NCI-H2171 treated with DMSO at 0.1 percent for 48 hours (cell line): ENCODE measurements at places on chromosomes 1 and 21.

GRCh38 chr21:23664193-23664694 lies 1943.0 kb downstream of the MRPL39 start:
- no peak for DNase-seq

DNA sequence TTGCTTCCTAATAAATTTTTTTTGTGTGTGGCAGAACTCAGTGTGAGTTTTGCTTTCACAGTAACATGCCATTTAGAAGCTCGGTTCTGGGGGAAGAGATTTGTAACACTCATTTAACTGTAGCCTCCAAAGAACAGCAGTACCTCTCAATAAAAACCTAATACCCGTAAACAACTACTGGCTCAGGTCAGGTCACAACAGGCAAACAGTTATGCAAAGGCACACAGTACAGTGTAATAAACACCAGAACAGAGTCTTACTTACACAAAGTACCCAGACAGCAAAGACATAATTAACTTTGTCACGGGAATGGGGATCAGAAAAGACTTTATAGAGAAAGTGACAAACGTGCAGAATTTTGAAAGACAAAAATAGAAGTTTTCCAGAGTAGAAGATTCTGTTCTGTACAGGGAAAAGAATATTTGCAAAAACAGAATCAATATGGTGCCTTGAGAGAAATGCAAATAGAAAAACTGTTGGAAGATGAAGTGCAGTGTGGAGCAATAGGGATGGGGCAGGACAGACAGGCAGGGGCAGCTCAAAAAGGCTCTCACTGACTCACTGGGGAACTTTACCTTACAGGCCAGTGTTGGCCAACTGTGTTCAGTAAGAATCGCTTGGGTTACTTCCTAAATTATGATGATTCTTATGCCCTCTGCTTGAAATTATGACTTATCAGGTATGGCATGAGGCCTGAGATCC lies 38.8 kb downstream of the EGLN1 start:
- peak; percentile 46 for DNase-seq

GRCh38 chr1:7643530-7643929 lies 127.6 kb upstream of the VAMP3 start:
- DNase-seq, result no peak

DNA sequence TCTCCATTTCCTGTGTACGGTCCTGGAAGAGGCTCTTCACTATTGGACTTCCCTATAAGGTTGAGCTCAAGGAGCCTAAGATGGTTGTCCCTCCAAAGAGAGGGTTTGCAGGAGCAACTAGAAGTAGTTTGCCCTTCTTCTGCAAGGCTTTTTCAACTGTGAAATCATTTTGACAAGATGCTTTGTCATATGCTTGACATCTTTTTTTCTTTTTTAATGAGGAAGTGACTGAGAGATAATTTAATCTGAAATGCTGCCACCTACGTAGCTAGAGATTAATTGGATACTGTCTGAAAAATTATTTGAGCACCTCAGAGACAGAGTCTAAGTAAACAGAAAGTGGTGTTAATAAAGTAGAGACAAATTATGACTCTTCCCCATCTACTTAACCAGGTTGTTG lies 97.0 kb downstream of the CHRM3 start:
- DNase-seq, result no peak

GRCh38 chr1:58402444-58402843 lies 144.1 kb downstream of the OMA1 start:
- no peak for DNase-seq

DNA sequence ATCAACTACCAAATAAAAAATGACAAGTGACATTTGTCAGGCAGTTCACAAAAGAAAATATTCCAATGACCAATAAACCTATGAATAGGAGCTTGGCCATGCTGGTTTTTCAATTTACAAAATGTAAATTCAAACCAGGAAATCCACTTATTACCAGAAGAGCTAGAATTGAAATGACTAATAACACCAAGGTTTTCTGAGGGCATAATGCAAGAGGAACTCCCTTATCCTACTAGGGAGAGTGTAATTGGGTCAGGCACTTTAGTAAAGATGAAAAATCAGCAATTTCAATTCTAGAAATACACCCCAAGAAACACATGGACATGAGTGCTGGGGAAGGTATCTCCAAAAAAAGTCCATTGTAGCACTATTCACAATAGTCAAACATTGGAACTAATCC lies 16.7 kb upstream of the TIAM1 start:
- no peak for DNase-seq

DNA sequence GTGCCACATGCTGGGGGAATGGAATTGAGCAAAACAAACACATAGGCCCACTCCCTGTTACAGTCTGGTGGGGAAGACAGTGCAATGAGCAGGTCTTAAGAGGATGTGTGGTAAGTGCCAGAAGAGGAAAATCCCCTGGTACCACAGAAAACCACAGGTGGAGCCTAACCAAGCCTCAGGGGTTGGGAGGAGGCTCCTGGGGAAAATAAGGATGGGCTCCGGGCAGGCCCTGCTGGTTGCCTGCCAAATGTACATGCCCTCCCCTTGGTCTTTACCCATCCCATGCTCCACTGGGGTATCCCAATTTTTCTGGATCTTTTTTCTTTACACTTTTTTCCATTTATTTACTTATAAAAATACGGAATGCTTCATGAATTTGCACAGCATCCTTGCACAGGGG lies 40.4 kb downstream of the ATP1A1 start:
- DNase-seq, result no peak
